ENCODE measurements at places on chromosomes 12 and 14.

DNA sequence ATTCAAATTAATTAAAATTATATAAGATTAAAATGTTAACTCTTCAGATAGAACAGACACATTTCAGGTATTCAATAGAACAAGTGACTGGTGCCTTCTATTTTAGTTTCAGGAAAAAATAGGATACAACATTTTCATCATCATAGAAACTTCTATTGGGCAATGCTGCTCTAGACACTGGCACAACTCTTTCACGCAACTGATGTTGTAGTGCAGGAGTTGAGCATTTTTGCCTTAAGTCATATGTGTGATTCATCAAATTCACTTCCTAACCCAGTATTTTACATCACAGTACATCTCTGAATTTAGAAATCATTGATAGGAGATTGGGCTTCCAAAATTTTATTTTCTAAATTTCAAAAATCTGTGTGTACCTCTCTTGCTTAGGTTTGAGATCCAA lies 215.4 kb upstream of the DIO2 start:
- DNase-seq: no peak

DNA sequence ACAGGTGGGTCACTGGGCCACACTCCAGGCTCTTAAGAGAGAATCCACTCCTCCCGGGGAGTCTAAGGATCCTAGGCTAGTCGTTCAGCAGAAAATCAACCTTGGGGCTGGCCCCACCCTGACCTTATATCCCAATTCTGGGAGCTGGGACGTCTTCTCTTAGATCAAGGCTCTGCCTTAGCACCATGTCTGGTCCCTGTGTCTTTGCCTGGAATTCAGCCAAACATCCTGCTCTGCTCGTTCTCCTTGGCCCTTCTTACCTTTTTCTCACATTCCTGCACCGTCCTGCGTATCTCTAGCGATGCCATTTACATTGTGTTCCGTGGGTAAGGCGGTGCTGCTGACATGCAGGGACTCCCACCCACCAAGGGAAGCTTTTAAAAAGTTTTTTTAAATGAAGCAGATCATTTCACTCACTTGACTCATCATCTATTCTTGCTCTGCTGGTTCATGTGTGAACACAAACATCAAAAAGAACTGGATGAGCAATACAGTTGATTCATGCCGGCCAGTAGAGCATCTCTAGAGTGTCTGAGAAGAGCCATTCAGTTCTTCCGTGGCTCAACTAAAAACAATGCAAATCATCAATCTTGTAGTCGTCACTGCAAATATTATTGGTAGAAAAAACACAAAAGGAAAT lies 50.2 kb downstream of the KCNK13 start:
- no peak for DNase-seq

GRCh38 chr12:123836292-123836691 lies 74.2 kb downstream of the DNAH10 start:
- DNase-seq: no peak

DNA sequence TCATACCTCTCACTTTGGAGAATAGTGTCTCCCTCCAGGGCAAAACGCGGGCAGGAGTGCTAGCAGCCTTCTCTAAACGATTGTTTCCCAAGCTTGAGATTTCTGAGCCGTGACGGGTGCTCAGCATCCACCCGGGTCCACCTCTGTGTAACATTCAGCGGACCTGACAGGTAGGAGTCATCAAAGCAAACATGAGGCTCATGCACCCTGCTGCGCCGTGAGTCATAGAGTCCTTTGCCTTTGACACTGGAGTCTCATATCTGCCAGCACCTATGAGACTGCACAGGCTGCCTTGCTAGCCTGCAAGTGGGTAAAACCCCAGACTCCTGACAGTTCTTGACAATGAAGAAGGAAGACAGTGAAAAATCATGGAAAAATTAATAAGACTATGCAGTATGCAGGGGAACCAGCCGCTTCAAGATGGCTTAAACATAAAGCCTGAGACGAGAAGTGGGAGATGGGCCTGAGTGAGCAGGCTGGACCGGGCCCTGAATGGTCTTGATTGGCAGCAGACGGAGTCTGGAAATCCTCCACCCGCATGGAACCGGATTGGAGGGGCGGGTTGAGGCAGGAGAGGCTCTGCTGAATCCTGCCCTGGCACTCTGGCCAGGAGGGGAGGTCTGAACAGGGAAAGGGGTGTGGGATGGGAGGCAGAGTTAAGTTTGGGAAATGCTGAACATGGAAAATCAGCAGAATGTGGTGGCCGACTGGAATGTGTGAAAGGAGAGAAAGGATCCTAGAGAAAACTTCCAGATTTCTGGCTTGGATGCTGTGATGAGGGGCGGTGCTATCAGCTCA lies 54.2 kb downstream of the LGMN start:
- no peak for DNase-seq

Measured in cardiac septum (tissue), 1 donor.